Muscle of back (tissue), 13 donors: ENCODE measurements at places on chromosomes 12 and 14. TPM values are rescaled to one million over a fixed set of nuclear protein-coding genes. Genes with fewer than 3 reads are reported as not detected.

RIN3 gene
- 17.0 TPM for polyA plus RNA-seq

RFX4 gene
- polyA plus RNA-seq: 0.14 TPM

PLEKHG7 gene
- 0.26 TPM for polyA plus RNA-seq

TM9SF1 gene
- 25.1 TPM for polyA plus RNA-seq

PLCZ1 gene
- polyA plus RNA-seq: not detected

CLEC2A gene
- polyA plus RNA-seq: not detected

C1QL4 gene
- polyA plus RNA-seq: not detected

PTHLH gene
- 6.2 TPM for polyA plus RNA-seq
